NCI-H1436 (cell line): ENCODE measurements at places on chromosomes 2 and 18.

DNA sequence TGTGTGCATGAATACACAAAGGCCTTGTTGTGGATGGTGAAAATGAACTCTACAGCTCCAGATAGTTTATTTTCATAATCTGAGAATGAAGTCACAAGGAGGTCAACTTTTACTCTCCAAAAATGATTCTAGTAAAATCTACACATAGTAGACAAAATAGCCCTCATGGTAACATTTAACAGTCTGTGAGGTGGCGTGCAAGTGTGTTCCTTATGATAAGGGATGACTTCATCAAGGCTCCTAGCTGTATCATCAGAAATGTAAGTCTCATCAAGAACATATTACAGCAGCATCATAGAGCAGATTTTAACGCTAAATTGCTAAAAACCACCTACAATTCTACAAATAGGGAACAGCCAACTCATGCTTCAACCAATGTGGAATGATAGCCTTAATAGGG is 72.3 kb upstream of the RIOK3 start:
- no peak for DNase-seq

DNA sequence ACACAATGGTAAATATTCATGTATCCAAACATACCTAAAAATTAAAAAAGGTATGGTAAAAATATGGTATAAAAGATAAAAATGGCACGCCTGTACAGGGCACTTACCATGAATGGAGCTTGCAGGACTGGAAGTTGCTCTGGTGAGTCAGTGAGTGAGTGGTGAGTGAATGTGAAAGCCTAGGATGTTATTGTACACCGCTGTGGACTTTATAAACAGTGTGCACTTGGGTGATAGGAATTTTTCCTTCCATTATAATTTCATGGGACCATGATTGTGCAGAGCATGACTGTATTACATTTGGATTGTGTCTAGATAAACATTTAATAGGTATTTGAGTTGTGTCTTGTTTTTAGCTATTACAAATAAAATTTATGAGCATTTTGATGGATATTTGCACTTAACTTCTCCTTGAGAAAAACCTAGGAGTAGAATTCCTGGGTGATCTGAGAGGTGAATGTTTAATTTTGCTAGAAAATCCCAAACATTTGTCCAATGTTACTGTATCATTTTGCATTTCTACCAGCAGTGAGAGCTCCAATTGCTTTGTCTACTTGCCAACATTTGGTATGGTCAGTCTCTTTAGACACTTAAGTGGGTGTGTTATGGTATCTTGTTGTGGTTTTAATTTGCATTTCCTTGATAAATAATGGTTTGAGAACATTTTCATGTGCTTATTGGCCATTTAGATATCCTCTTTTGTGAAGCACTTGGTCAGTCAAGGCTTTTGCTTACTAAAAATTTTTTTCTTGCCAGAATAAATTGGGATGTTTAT is 81.7 kb downstream of the BCL2L11 start:
- DNase-seq, result no peak

DNA sequence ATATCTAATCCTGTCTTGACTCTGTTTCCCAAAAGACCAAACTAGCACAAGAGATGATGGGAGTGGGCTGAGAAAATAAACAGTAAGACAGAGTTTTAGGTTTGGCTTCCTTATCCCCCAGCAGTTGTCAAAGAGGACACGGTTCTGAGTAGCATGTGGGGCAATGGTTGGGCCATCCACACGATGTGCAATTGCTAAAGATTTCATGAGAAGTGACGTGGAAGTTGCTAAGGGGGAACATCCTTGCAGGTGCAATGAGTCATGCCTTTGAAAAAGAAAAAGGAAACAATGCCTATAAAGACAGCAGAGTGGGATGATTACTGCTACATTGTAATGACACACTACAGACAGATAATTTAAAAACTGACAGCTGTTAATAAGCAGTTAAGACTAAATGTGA is 1395.8 kb downstream of the LRP1B start:
- peak; percentile 11 for DNase-seq

DNA sequence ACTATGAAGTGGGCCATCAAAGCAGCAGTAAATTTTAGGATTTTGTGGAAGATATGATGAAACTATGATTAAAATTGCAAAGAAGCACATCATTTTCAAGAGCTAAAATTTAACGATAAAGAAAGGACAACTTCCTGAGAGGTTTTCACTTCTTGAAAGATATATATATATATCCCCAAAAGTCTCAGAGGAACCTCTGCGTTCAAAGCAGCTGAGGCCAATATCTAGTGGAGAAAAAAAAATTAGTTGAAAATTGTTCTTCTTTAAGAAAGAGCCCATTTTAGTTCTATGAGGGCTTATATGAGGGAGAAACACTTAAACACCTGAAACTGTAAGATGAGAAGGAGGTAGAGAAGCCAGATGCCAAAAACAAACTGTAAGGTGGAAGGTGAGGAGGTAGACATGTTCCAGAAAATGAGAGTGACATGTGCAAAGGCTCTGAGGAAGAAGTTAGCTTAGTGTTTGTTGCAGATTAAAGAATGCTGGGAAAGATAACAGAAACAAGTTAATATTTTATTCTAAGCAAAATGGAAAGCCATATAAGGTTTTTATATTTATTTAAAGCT is 72.9 kb upstream of the VRK2 start:
- DNase-seq, result no peak

DNA sequence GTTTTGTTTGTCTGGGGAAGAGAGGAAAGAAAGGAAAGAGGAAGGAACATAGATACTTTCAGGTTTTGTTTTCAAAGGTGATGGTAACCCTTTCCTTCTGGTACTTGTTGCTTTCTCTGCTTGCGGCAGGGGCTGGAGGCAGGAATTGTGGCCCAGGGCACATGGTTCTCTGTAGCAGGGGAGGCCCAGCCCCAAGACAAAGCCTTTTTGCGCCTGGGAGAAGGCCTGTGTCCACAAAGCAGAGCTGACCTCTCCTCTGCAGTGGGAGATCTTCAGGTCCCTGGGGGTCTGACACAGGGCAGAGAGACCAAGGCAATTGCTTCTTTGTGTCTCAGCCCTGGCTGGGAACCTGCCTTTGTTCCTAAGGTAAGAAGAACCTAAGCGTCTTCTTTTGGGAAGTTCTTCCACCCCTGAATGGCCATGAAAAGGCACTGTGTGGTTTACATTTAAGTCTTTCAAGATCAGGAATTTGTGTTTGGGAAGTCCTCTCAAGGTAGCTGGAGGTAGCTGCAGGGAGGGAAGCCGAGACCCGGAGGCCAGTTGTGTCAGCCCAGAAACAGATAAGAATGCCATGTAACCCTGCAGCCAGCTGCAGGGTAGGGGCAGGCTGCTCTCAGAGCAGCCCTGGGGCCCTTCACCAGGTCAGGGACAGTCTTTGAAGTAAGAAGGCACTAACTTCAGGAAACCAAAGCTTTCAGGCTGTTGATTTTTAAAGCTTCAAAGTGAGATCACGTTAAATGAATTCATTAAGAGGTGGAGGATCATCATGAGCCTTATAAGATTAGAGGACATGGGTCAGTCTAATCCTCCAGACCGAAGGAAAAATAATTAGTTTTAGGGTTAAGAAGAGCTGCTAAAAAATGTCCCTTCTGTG is 119.3 kb downstream of the STPG4 start:
- no peak for DNase-seq

DNA sequence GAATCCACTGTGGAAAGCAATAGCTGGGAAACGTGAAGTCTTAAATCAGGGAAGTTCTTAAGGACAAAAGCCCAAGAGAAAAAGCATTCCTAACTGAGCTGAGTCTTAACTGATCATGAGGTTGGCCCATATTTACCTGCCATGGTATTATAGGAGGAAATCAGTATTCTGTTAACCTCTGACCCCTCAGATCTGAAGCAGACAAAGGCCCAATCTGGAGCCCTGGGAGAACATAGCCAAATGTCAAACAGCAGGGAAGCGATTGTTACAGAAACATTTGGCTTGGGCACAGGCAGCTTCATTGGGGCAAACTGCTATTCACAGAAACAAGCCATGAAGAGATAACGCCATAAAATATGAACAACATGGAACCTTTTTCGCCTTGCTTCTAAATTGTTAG is 18.8 kb downstream of the EPHA4 start:
- no peak for DNase-seq

DNA sequence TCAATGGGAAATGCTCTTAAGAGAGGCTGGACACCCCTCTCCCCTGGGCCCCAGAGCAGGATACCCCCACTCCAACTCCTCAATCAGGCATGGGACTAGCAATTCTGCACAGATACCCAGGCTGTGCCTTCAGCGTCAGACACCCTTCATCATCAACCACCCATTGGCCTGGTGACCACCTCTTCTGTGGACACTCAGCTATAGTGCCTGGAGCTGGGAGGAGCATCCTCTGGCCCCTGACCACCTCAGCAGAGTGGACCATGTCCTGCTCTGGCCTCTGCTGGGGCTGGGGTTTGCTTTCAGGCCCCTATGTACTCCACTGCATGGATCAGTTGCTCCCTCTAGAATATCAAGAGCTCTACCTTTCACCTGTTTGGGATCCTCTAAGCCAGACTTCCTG is 35.1 kb downstream of the TGFA start:
- DNase-seq, result no peak

- DNase-seq, result no peak
These were observed 14.4 kb downstream of the ELMOD3 start for GRCh38 chr2:85368921-85369320.

- no peak for DNase-seq
These were observed 90.9 kb downstream of the GPD2 start for GRCh38 chr2:156526950-156527636.

DNA sequence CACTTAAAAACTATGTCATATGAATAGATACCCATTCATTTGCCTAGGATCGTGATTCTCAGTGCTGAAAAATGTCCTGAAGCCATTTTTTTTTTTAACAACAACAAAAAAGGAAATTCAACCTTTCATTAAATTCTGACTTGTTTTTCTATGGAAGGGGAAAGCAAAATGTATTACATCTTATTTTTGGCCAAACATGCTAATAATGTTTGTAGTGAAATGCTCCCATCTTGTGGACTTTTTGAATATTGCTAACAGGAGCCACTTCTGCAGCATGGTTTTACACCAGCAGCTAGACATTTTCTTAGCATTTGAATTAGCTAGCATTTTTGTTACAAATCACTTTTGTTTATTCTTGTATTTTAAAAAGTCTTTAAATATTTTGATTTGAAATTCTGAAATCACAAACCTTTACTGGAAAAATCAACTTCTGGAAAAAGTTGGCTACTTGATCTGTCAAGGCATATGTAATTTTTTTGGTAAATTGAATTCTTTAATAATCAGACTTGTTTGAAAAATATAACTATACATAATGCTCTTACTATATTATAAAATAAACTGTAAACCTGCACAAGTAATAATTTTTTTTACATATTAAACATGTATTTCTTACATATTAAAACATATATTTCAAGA is 75.8 kb downstream of the KIDINS220 start:
- peak; percentile 30 for DNase-seq

DNA sequence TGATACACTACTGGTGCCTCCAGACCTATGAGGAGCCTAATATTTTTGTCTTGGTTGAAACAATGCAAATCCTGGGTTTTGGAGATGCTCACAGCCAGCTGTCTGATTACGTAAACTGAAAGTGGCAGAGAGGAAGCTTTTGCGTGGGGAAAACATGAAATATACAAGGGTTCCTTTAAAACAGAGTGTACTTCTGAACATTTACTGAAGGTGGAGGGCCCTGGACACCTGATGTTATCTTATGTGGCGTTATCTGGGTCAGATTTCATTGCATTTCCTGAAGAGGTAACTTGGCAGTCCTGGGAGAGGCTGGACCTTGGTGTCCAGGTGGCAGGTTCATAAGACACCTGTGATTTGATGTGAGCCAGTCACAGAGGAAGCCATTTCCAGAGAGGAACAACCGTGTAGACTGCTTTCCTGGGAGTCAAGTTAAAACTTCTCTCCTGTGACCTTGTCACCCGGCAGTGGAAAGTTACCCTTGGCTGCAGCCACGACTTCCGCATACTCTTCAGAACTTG is 105.0 kb downstream of the NEDD4L start:
- DNase-seq, result no peak
